ENCODE measurements at places on chromosomes 4 and X.

DNA sequence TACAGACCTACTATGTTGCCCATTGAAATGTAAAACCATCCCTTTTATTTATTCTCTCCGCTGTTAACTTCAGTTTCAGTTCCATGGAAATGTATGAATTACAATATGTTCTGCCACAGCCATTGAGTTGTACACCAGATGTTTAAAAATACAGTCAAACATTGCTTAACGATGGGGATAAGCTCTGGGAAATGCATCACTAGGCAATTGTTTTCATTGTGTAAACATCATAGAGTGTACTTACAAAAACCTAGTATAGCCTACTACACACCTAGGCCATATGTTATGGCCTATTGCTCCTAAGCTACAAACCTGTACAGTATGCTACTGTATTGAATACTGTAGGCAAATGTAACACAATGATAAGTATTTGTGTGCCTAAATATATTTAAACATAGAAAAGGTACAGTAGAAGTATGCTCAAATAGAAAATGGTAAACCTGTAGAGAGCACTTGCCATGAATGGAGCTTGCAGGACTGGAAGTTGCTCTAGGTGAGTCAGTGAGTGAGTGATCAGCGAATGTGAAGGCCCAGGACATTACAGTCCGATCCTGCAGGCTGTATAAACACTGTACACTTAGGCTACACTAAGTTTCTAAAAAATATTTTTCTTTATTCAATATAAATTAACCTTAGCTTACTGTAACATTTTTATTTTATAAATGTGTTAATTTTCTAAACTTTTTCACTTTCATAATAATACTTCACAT, 2.7 kb upstream of the PF4V1 start:
- no peak for DNase-seq

- no peak for DNase-seq
Observed at GRCh38 chr4:6854098-6854744, 55.4 kb upstream of the TBC1D14 start.

- no peak for DNase-seq
Observed at GRCh38 chr4:58286335-58286734, 1176.2 kb upstream of the IGFBP7 start.

- no peak for DNase-seq
Observed at GRCh38 chr4:27973056-27973455, 1112.4 kb downstream of the STIM2 start.

DNA sequence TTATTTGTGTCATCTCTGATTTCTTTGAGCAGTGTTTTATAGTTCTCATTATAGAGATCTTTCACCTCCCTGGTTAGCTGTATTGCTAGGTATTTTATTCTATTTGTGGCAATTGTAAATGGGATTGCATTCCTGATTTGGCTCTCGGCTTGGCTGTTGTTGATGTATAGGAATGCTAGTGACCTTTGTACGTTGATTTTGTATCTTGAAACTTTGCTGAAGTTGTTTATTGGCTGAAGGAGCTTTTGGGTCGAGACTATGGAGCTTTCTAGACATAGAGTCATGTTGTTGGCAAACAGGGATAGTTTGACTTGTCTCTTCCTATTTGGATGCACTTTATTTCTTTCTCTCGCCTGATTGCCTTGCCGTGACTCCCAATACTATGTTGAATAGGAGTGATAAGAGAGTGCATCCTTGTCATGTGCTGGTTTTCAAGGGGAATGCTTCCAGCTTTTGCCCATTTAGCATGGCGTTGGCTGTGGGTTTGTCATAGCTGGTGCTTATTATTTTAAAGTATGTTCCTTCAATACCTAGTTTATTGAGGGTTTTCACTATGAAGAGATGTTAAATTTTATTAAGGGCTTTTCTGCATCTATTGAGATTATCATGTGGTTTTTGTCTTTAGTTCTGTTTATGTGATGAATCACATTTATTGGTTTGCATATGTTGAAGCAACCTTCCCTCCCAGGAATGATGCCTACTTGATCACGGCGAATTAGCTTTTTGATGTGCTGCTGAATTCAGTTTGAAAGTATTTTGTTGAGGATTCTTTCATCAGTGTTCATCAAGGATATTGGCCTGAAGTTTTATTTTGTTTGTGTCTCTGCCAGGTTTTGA, 72.7 kb upstream of the BOD1L1 start:
- DNase-seq: no peak

- no peak for DNase-seq
Observed at GRCh38 chr4:137333031-137333430, 199.3 kb downstream of the PCDH18 start.

- no peak for DNase-seq
Observed at GRCh38 chrX:39449352-39449751, 648.1 kb downstream of the MID1IP1 start.

- DNase-seq: no peak
Observed at GRCh38 chr4:7938609-7939376, 868 bp downstream of the AFAP1 start.

GRCh38 chr4:15378062-15378461, 49.8 kb upstream of the C1QTNF7 start:
- DNase-seq: no peak

- no peak for DNase-seq
Observed at GRCh38 chr4:140188975-140189374, 35.0 kb upstream of the MAML3 start.

GRCh38 chr4:97105347-97106099, 1037.8 kb downstream of the STPG2 start:
- DNase-seq: no peak

DNA sequence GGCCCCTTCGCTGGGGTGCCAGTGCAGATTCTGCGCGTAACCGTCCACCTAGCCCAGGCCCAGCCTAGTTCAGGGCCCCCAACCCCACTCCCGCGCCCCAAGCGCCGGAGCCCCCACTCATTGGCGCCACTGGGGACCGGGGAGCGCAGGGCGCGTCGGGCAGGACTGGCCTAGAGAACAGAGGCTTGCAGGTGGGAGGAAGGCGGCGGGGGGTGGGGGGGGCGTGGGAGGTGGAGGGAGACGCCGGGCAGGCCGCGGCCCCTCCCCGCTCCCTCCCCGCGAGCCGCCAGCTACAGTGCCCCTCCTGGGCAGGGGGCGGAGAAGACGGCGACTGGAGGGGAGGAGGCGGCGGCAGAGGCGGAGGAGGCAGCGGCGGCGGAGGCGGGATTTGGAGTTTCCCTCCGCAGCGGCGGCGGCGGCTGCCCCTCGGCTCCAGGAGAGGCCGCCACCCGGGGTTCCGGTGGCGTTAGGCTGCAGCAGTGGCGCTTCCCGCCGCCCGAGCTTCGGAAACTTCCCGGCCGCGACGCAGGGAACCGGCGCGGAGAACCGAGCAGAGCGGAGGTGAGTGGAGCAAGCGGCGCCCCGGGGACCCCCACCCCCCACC, 4.8 kb upstream of the DUSP9 start:
- DNase-seq: no peak

GRCh38 chrX:118884552-118885138, 61.0 kb downstream of the ZCCHC12 start:
- DNase-seq: no peak

DNA sequence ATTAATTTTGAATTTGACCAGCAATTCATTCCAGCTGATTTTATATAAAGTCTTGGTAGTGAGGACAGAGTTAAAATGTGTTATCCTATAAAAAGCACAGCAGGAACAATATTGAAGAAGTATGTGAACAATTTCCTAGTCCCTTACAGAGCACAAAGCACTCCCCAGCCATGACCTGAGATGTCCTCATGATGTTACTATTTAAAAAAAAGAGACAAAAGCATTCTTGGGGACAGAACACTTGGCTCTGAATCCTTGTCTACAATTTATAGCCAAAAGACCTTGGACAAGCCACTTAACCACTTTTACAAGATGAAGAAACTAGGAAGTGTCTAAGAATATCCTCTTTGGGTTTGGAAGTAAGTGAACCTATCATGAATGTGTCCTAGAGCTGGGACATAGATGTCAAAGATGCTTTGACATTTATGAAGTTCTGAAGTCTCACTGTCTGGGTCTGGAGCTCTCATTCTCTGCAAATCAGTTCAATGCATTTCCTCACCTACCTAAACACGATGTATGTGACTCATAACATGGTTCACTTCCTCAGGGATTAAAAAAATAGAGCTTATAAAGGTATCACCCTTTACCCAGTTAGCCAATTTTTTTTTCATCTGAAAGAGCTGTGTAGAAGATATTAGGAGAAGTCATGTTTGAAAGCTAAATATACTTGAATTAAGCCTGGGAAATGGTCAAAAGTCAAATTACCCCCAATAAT, 61.4 kb downstream of the IGFBP7 start:
- DNase-seq: no peak

GRCh38 chr4:76277667-76278066, 26.1 kb downstream of the FAM47E start:
- DNase-seq: no peak

GRCh38 chr4:7470522-7471128, 35.9 kb upstream of the PSAPL1 start:
- no peak for DNase-seq

DNA sequence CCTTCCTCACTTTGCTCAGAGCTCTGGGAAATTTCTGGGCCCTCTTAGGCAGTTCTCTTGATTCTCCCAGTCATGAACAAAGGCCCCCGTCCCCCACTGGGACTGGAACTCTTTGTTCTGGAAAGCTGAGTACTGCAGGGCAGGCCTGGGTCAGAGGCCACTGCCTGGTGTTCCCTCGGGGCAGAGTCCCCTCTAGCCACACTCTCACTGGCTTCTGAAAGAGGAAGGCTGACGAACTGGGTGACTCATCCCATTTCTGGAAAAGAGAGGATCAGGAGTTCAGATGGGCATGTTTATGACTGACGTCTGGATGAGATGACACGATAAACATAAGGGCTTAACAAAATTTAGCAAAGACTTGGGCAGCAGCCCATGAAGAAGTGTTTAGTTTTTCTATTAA, 47.7 kb downstream of the DDX3X start:
- DNase-seq: no peak

GRCh38 chr4:80610845-80611677, 275.5 kb downstream of the CFAP299 start:
- DNase-seq: no peak

GRCh38 chr4:30722092-30722358, 1.9 kb downstream of the PCDH7 start:
- DNase-seq: no peak

- DNase-seq: no peak
Observed at GRCh38 chr4:83172371-83172770, 57.8 kb upstream of the PLAC8 start.

GRCh38 chr4:126708716-126709115, 924.0 kb upstream of the INTU start:
- DNase-seq: no peak

DNA sequence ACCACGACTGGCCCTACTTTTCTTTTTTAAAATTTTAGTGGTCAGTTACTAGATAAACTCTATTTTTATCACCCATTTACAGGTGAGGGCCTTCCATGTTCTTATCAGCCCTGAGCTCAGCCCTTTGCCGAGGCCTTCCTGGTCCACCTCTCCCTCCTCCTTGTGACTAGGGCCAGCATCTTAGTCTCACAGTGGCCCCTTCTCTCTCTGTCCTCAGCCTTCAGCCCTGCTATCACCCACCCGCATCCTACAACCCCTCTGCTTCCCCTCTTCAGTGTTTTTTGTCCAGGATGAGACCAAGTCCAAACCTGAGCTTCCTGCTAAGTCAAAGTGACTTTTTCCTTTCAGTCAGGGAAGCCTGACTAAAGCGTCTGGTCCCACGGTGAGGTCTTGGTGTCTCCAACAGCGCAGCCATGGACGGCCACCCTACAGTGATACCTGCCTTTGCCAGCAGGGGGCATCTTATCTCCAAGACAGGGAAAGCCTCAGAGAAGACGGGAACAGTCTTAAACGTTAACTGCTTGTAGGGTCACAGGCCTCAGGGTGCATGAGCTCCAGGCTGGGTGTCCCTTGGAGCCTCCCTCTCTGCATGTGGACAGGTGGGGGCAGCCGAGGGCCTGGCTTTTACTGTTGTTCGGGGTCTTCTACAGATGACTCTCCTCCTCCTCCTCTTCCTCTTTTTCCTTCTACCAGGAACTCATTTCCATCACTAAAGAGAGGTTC, 11.7 kb upstream of the GAGE10 start:
- peak; percentile 44 for DNase-seq

GRCh38 chrX:44973420-44973932, 100.5 kb downstream of the KDM6A start:
- DNase-seq: no peak

DNA sequence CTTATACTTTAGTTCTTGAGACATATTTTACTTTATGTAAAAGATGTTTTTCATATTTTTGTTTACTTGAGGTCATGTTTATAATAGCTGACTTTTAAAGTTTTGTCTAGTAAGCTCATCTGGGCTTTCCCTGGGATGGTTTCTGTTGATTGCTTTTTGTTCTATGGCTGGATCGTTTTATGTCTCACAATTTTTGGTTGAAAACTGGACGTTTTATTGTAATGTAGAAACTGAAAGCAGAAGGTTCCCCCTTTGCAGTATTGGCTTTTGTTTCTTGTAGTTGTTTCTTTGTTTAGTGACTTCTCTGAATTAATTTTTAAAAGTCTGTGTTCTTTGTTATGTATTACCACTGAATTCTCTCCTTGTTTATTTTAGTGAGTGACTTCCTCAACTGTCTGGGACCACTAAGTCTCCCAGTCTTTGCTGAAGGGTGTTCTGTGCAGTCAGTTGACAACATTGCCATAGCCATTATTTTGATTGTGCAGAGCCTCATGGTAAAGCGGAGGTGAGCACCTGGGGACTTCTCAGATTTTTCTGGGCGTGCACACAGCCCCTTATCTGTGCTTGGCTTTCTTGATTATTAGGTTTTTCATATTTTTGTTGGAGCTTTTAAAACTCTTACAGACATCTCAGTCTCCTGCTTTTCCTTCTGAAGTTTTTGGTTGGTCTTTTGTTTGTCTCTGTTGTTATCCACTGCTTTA, 31.0 kb downstream of the KDM6A start:
- DNase-seq: no peak
